ENCODE measurements at places on chromosomes 2 and 18.

DNA sequence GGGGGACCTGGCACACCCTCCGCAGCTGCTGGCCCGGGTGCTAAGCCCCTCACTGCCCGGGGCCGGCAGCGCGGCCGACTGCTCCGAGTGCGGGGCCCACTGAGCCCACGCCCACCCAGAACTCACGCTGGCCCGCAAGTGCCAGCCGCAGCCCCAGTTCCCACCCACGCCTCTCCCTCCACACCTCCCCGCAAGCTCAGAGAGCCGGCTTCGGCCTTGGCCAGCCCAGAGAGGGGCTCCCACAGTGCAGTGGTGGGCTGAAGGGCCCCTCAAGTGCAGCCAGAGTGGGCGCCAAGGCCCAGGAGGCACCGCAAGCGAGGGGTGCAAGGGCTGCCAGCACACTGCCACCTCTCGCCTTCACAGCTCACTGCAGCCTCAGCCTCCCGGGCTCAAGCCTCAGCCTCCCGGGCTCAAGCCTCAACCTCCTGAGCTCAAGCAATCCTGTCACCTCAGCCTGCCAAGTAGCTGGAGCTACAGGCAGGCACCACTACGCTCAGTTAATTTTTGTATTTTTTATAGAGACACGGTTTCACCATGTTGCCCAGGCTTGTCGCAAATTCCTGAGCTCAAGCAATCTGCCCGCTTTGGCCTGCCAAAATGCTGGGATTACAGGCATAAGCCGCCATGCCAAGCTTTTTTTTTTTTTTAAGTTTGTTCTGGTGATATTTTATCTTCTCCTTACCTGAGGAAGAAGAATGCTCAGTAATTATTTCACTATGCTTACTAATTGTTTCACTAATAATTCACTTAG, 71.7 kb upstream of the CDCA7 start:
- no peak for DNase-seq

DNA sequence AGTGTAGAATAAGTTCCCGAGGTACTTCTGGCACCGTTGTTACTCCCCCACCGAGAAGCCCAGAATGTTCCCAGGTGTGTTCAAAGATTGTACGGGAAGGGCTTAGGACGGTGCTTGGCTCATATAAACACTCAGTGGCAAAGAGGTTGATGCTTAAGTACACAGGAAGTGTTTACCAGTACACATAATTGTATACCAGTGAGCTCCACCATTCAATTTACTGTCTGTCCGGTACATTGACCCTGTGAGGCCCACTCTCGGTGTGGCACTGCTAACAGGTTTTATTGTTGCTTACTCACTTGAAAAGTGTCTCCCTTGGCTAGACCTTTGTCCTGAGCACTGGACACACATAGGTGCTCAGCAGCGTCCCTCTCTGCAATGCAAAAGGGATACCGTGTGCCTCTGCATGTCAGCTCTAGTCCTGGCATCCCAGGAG, 191.0 kb downstream of the NEDD4L start:
- DNase-seq = no peak

DNA sequence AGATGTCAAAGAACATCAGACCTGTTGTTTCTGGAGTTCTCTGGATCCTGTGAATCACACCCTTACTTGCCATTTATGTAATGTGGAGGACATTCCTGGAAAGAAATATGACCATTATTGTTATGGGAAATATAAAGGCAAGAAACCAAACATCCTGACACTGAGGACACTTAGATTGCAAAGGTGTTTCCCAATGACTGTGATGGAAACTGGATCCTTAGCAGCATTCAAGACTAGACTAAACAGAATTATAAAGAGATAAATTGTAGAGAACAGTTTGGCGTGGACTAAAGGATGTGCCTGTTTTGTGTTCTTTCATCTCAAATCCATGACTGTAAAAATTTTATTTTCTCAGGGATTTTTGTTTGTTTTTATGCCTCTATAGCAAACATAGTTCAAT, 347.7 kb upstream of the SLC14A2 start:
- DNase-seq = no peak

- no peak for DNase-seq
Observed at GRCh38 chr2:31282634-31283033, 48.7 kb downstream of the EHD3 start.

GRCh38 chr18:24378598-24378997, 19.0 kb downstream of the OSBPL1A start:
- no peak for DNase-seq

GRCh38 chr2:46286715-46287114, 10.5 kb upstream of the EPAS1 start:
- no peak for DNase-seq

DNA sequence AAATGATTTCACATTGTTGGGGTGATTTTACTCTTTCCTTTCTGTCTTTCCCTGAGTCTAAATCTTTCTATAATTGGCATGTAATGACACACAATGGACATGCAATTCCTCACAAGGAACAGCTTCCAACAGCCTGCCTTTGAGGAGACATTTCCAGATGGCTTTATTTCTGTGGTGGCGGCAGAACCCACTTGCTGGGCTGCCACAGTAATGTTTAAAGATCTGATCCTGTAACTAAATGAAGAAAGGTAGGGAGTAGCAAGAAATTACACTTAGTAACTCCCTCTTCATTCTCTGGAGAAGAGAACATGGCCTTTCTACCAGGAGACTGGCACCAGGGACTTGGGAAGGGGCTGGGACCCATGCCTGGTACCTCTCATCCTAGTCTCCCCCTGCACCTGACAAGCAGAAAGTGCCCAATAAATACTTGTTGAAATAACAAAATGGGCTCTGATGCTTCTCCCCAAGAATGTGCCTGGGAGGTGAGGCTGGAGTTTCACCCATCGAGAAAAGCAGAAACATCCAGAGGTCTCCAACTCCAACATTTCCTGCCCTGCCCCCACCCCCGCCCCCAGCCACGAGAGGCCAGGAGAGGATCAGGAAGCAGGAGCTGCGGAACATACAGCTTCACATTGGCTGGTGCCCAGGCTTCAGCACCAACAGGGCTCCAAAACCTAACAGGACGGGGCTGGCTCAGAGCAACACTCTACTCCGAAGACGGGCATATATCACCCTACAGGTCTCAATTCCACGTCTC, 92.1 kb downstream of the PXDN start:
- DNase-seq = peak; percentile 30

DNA sequence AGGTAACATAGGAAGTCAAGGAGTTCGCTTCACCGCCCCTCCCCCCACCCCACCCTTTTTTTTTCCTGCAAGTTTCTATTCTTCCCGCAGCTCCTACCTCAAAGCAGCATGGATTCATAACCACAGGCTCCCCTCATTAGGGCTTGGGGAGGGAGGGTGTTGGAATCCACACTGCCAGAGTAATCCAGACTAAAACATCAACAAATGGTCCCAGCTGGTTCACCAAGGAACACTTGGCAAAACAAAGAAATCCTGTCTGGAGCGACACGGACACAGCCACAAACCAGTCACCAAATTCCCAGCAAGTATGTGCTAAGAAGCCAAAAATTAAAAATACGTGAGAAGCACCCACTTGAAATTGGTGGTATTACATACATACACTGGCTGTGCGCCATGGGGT, 106.9 kb upstream of the PPP1CB start:
- DNase-seq = no peak

- DNase-seq = no peak
Observed at GRCh38 chr2:234425639-234426603, 71.0 kb downstream of the ARL4C start.

DNA sequence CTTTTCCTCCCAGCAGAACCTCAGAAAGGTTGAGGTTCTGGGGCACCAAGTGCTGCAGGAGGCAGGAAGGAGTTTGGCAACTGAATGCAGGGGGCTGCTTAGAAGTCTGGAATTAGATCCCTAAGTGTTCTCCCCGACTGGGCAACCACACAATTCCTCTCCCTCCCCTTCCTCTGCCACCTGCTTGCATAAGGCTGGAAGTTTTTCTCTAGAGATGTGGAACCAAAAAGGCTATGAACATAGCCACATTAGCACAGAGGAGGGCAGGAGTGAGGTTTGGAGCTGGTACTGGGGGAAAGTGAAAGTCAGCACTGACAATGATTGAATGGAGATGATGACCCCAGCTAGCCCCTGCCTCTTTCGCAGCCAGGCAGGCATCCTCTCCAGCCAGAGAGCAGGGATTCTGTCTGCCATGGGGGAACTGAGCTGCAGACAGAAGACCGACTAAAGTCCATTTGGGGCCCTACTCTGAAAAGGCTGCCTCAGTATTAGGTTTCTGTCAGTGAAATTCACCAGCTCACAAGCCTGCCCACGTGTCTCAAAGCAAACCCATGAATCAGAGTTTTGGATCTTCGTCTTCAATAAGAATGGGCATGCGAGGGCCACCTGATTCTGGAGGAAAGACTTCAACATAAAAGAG, 87.9 kb upstream of the ITGA6 start:
- DNase-seq = no peak

- no peak for DNase-seq
Observed at GRCh38 chr2:132374961-132375360, 41.6 kb upstream of the GPR39 start.

GRCh38 chr2:62455957-62456692, 49.9 kb downstream of the TMEM17 start:
- DNase-seq = no peak

DNA sequence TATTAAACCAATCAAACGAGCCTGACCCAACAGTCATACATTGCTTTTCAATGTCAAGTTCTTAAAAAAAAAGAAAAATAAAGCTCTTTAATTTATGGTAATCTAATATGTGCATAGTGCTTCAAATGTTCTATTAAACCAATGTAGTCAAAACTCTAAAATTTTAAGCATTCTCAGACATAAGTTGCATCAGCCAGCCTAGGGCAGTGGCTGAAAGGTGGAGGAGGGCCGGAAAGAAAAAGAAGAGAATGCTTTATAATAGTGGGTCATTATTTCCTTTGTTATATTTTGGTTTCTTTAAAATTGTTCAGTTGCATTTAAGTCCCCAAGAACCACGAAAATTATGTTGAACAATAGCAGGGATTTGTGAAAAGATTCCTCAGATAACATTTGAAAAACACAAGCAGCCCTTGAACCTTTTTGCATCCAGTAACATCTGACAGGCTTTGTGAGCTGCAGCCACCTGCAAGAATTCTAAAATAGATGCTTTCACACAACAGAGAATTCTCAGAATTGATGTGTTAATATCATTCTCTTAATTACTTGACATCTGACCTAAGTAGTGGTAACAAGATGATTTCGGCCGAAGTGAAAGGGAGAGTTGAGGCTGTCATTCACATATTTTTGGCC, 252.1 kb downstream of the CDCA7 start:
- DNase-seq = no peak

DNA sequence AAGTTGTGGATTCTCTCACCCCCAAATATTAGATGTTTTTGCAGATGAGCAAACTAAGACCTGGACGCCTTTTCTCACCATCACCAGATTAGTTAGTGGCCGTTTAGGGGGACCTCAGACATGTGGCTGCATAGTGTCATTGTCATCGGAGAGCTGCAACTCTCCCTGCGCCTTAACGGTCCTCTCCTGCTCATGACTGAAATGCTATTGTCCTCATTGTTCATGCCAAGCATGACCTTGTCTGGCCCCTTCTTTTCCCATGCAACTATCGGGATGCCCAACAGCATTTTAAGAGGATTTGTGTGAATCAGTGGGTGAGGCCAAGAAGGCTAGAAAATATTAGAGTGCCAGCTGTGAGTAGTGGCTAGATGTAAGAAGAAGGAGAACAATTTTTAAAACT, 174.2 kb downstream of the SOCS6 start:
- DNase-seq = no peak

- DNase-seq = no peak
Observed at GRCh38 chr2:69828938-69829255, 563 bp upstream of the GMCL1 start.

DNA sequence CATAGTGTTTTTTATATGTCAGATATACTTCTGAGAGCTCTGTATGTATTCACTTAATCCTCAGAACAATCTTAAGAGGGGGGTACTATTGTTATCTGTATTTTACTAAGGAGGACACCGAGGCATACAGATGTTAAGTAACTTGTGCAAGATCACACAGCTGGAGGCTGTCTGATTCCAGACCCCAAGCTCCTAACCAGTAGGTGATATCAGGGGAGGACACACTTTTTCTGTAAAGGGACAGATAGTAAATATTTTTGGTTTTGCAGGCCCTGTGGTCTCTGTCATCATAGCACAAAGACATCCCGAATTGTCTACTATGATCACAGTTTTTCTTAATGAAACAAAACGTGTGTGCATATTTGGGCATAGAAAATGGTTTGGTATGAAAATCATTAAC, 143.7 kb downstream of the LAMA3 start:
- no peak for DNase-seq

GRCh38 chr2:179240481-179241451, 23.9 kb downstream of the SESTD1 start:
- DNase-seq = no peak

DNA sequence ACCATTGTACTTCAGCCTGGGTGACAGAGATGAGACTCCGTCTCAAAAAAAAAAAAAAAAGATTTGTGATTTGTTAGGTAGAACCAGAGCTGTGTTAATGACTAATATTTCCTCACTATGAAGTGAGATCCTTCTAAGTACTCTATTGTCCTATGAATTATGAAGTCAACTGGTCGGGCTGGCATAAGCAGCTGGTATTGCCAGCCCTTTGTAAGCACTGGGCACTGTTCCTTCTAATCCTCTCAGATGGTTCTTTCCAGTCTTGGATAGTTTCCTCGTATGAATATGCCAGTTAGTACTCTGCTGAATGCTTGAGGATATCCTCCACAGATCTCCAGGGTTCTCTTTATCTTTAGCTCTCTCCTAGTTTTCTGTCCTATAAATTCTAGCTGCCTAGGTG, 223.1 kb upstream of the SP5 start:
- no peak for DNase-seq

GRCh38 chr2:113181258-113182051, 7.7 kb downstream of the PSD4 start:
- DNase-seq = no peak

DNA sequence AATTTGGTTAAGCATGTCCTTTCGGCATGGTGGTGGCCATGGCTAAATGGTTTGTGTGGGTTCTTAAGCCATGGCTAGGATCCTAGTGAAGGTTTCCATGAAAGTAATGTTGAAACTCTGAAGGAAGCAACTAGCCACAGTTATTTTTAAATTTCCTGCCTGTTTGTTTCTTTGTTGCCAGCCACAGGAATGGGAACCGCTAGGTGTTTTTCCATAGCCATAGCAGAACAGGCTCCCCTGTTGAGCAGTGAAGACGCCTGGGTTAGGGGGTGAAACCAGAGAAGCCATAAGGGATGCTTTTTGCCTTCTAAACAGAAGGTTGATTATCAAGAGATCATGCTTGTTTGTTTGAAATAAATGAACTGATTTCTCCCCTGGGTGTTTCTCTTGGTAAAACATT, 60.1 kb upstream of the CHMP1B start:
- DNase-seq = no peak

Measured in heart left ventricle (tissue), 16 donors.